Epithelial cell of umbilical artery (primary cell): ENCODE measurements at places on chromosomes 1 and 21. TPM values are rescaled to one million over a fixed set of nuclear protein-coding genes. Genes with fewer than 3 reads are reported as not detected.

TRPM2 gene
- total RNA-seq, result not detected in 2 replicates

EPHA8 gene
- total RNA-seq, result not detected in 2 replicates

INAVA gene
- total RNA-seq, result not detected in 2 replicates

HSD3B1 gene
- not detected in 2 replicates for total RNA-seq

OR2L8 gene
- under 0.01 and 0.30 TPM in 2 replicates for total RNA-seq

LCK gene
- total RNA-seq, result 0.32 TPM in 1 of 2 replicates, not detected in the other

SLC6A17 gene
- total RNA-seq, result under 0.01 TPM in 1 of 2 replicates, not detected in the other

TFF2 gene
- total RNA-seq, result not detected in 2 replicates

TMIGD3 gene
- total RNA-seq, result 0.32 TPM in 1 of 2 replicates, not detected in the other

PPIAL4G gene
- total RNA-seq, result not detected in 2 replicates

WLS gene
- total RNA-seq, result 90.9 and 116 TPM in 2 replicates

TXLNA gene
- 60.7 and 83.4 TPM in 2 replicates for total RNA-seq

SETDB1 gene
- 28.9 and 42.6 TPM in 2 replicates for total RNA-seq

S100A7 gene
- total RNA-seq, result not detected in 2 replicates

DAB1 gene
- not detected in 2 replicates for total RNA-seq

NLRP3 gene
- 1.2 and 2.6 TPM in 2 replicates for total RNA-seq

TNFRSF25 gene
- total RNA-seq, result 9.7 and 11.4 TPM in 2 replicates

CCDC17 gene
- 0.65 and 0.76 TPM in 2 replicates for total RNA-seq

SLC45A1 gene
- total RNA-seq, result 0.65 and 0.76 TPM in 2 replicates

KCNA3 gene
- not detected in 2 replicates for total RNA-seq

EFNA1 gene
- total RNA-seq, result 57.0 and 96.1 TPM in 2 replicates

ZSWIM5 gene
- 0.30 and 0.32 TPM in 2 replicates for total RNA-seq

CLCNKA gene
- not detected in 2 replicates for total RNA-seq

TNFRSF8 gene
- under 0.01 and 0.46 TPM in 2 replicates for total RNA-seq

ZNF684 gene
- 4.2 and 6.7 TPM in 2 replicates for total RNA-seq

GTF2B gene
- 47.1 and 58.1 TPM in 2 replicates for total RNA-seq

RGS8 gene
- not detected in 2 replicates for total RNA-seq

C1QB gene
- total RNA-seq, result not detected in 2 replicates

OVAAL gene
- not detected in 2 replicates for total RNA-seq
